Stimulated activated CD8-positive, alpha-beta memory T cell treated with anti-CD3 and anti-CD28 coated beads, Interleukin-7, amount 100 ng/mL, for 48 hours (primary cell): ENCODE measurements at places on chromosomes 1 and 21.
A peak's percentile ranks its signal among the peaks of the same experiment; 100 is the strongest.

DNA sequence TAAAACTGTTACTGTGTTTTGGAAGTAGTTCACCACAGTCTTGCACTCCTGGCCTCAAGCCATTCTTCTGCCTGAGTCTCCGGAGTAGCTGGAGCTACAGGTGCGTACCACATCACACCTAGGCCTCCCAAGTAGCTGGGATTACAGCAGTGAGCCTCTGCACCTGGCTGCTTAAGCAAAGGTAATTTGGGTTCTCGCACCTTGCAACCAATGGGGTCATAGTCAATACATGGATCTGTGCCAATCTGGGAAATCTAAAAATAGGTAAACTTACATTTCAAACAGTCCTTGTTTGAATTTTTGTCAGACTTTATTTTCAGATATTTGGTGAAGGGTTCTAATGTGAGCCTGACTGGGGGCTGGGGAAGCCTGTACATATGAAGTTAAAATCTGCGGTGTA, 466.5 kb downstream of the PCP4 start:
- no peak for DNase-seq

- DNase-seq: no peak
These were observed 29.1 kb upstream of the SLC25A33 start for GRCh38 chr1:9510130-9510529.

- DNase-seq: no peak
These were observed 2.6 kb downstream of the NIBAN1 start for GRCh38 chr1:184971522-184972265.

DNA sequence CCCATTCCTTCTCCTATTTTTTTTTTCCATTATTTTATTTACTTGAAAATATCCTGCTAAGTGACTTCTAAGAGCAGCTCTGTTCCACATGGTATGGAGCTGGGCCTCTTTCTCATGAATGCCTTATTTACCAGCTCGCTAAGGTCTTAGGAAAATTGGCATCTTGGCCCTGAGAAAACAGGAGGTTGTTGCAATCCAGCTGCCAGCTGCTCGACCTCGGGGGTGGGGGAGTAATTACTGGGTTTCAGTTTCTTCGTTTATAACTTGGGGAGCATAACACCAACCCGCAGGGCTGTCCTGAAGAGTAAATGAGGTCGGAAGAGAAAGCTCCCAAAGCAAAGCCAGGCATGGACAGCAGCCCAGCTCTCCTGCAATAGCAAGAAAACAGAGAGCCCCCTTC, 176.3 kb downstream of the AJAP1 start:
- DNase-seq: no peak

GRCh38 chr1:30691480-30691879, 31.9 kb downstream of the MATN1 start:
- no peak for DNase-seq

DNA sequence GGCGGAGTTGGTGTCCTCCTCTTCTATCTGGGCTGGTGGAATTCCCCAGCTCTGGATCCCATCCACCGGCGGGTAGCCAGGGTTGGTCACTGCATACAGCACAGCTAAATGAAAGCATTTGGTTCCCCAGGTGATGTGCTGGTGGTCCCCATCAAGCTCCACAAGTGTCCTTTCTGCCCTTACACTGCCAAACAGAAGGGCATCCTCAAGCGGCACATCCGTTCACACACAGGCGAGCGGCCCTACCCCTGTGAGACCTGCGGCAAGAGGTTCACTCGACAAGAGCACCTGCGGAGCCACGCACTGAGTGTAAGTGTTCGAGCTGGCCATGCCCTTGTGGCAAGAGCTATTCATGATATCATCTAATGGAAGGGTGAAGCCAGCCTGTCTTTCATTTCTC, 15.9 kb downstream of the ZBTB8B start:
- no peak for DNase-seq

DNA sequence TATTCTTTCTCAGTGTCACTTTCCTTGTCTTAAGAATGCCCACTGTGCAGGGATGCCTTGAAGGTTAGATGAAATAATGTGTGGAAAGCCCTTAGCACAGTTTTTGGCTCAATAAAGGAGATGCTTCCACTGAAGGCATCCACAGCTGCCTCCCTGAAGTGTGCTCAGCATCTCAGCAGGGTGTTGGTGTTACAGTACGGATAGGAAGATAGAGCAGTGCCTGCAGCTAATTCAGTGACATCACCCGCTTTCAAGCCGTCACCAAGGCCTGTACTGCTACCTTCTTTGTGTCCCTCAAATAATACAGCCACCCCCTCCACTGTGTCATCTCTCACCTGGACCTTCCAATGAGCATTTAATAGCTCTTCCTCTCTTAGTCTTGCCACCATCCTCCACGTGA, 59.0 kb downstream of the NDUFS5 start:
- DNase-seq: no peak

- DNase-seq: no peak
These were observed 134.7 kb downstream of the TGFBR3 start for GRCh38 chr1:91751275-91751674.

DNA sequence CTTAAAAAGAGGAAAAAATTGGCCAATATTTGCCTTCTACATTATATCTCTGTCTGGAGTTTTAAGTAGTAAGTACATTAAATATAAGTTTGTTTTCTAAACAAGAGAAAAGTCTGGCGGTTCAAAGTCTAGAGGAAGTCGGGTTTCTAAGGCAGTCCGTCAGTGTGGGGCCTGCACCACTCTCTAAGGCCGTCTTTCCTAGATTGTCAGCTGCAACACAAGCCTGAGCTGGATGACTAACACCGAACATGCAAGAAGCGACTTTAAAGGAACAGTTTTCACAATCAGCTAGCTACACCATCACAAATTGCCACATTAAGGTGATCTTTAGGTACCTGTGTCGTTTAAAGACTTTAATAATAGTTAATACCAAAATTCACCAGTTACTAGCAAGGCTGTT, 19.6 kb downstream of the CCSAP start:
- DNase-seq: no peak

DNA sequence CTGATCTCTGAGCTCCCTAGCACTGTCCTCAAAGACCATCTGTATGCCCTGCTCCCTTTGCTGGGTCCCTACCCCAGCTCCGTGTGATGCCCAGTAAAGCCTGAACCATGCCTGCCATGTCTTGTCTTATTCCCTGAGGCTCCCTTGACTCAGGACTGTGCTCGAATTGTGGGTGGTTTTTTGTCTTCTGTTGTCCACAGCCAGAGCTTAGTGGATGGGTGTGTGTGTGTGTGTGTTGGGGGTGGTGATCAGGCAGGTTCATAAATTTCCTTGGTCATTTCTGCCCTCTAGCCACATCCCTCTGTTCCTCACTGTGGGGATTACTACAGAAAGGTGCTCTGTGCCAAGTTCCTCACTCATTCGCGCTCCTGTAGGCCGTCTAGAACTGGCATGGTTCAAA, 5.7 kb downstream of the GSTM5 start:
- no peak for DNase-seq

DNA sequence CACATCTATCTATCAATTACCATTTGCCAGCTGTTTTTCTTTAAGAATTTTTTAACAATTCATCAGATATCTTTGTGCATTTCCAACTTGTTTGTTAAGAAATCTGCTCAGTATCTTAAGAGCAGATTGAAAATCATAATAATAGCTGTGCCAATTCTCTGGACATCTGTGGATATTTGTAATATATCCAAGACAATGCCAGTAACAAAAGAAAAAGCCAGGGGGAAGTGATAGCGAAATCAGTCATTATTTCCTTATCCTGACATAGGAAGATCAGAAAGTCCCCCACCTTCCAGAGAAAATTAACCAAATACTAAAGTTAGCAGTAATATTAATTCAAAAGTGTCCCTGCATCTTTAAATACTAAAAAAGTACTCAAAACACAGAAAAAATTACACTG, 217.1 kb downstream of the RERE start:
- no peak for DNase-seq

DNA sequence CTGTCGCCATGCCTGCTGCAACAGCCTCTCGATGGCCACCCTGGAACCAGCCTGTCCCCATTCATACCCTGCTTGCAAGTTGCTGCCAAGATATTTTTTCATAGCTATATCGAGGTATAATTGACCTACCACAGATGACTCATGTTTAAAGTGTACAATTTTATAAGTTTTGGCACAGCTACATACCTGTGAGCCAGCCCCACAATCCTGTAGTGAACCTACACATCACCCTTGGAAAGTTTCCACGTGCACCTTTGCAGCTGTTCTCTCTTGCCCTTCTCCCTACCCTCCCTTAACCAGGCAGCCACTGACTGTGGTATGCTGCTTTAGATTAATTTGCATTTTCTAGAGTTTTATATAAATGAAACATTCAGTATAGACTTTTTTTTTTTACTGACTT, 23.0 kb upstream of the KCNJ6 start:
- no peak for DNase-seq

DNA sequence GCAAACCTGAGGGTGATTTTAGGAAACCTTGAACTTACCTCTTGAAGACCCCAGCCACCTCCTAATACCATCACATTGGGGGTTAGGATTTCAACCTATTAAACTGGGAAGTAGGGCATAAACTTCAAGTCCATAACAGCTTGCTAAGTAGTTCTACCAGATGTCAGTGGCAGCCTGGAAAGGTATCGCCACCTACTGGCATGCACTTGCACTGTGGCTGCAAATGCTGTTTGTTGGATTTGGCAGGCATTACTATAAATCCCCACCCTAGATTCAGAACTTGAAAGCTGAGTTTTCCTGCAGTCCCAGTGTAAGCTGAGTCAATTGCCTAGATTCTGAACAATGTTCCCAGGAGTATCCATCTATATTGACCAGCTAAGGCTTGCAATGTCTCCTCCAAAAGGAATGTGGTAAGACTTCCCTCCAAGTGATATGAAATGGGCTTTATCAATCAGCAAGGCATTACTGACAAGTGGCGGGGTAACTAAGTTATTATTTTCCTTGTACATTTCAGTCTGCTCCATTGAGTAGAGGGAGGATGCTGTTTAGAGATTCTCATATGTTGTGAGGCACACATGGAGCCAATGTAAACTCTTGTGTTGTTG, 474.5 kb downstream of the PTPRC start:
- DNase-seq: peak; percentile 47

- no peak for DNase-seq
These were observed 19.0 kb upstream of the SUMO3 start for GRCh38 chr21:44836666-44837471.

GRCh38 chr1:34631126-34631525, 123.7 kb upstream of the GJB5 start:
- DNase-seq: no peak

GRCh38 chr1:106681939-106682522, 374.4 kb upstream of the PRMT6 start:
- no peak for DNase-seq

GRCh38 chr1:235906436-235906835, 39.7 kb upstream of the LYST start:
- DNase-seq: no peak

GRCh38 chr1:243748706-243749283, 101.2 kb downstream of the AKT3 start:
- DNase-seq: no peak

DNA sequence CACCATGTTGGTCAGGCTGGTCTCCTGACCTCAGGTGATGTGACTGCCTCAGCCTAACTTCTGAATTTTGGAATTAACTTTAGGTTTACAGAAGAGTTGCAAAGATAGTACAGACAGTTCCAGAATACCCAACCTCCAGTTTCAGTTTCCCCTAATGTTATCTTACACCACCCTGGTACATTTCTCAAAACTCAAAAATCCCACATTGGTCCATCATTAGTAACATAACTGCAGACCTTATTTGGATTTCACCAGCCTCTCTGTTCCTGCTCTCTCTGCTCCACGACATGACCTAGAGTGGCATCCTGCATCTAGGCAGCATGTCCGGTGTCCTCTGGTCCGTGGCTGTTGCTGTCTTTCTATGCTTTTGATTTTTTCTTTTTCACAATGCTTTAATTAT, 5.0 kb upstream of the ZC3H12A start:
- DNase-seq: no peak

DNA sequence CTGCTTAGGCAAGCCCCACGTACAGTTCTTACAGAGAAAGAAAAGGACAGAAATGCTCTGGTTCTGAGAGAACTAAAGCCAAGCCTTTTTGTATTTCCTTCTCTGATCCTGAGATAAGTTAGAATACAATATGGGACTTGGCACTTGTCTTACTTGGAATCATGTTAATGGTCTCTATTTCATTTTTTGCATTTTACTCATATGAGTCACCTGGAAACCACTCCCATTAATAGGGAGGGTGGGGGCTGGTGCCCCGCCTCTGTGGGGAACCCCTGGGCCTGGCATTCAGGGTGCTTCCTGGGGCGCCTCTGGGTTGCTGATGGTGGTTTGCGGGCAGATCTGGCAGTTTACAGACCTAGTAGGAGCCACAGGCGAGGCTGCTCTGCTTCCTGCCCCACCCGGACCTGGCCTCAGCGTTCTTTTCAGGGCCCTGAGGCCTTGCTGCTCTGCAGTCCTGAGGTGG, 26.7 kb downstream of the TSPAN2 start:
- DNase-seq: peak; percentile 82

DNA sequence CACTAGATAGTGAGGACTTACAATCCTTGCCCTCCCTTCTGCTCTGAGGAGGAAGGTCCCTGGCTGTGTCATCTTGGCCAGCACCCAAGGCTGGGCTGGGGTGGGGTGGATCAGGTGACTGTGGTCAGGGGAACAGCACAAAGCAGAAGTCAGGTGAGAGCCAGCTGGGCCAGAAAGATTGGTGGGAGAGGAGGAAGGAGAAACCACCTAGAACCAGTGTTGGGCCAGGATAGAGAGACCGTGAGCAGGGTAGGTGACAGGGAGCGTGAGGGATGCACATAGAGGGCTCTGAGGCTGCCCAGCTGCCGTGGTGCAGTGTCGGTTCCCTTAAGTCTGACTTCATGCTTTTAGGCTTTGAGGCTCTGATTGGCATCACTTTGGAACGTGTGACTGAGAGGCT, 22.7 kb downstream of the NCF2 start:
- DNase-seq: no peak

- no peak for DNase-seq
These were observed 112.3 kb downstream of the GLIS1 start for GRCh38 chr1:53626616-53627015.

DNA sequence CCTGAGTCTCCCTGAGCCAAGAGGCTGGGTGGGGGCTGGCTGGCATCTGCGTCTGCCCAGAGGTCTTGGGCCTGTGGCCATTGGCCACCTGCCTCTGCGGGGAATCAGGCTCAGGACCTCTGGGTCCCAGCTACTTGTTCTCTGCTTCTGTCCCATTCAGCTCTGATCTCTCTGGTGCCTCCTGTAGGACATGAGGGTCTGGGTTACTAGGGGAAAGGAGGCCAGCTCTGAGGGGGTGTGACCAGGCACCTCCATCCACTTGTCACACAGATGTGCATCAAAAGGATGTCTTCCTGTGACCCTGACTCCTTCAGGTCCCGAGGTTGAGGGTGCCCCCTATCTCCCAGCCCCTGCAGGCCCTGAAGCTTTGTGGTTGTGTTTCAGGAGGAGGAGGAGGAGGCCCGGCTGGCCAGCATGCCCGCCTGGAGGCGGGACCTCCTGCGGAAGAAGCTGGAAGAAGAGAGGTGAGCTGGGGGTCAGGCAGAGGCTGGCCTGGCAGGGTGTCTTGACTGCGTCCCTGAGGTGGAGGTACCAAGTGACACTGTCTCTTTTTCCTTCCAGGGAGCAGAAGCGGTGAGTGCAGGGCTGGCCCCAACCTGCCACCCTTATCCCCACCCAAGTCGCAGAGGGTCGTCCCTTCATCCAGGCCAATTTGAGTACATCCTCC, 9.0 kb downstream of the TNFRSF25 start:
- no peak for DNase-seq

GRCh38 chr1:48214820-48215219, 7.7 kb upstream of the SLC5A9 start:
- no peak for DNase-seq

- no peak for DNase-seq
These were observed 29.3 kb upstream of the USP1 start for GRCh38 chr1:62407398-62408009.

GRCh38 chr1:211113566-211113965, 20.4 kb downstream of the KCNH1 start:
- DNase-seq: no peak

- no peak for DNase-seq
These were observed 118.4 kb upstream of the NR5A2 start for GRCh38 chr1:199909137-199909536.
